ENCODE measurements at places on chromosomes 13 and 19.

- DNase-seq, result no peak
Measured at GRCh38 chr19:18300930-18301717, 19.7 kb upstream of the JUND start.

DNA sequence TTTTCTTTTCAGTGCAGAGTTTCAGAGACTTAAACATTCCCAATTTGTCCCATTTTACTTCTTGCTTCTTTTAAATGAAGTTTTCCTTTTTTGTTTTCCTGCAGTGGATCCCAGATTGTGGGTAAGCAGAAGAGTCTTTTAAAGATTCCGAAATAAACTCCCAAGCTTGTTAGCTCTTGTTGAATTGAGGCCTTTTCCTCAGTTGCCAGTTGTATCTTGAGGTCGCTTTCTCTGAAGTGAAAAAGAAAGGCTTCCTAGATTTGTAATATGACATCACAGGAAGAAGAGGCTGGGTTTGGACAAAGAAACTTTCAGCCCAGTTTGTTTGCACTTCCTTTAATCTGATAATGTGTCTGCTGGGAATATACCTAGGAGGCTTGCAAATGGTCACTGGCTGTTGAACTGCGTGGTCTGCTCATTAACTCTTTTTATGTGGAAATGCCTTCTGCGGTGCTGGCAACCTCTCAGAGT is at the start of gene LPAR6:
TSS of gene LPAR6 (minus strand) at position 233 of the 471 bp plus-strand sequence. CDS start 690 bp downstream, outside the sequence.
- no peak for DNase-seq

GRCh38 chr19:50567052-50567841 is 988 bp downstream of the LRRC4B start:
- DNase-seq, result no peak

DNA sequence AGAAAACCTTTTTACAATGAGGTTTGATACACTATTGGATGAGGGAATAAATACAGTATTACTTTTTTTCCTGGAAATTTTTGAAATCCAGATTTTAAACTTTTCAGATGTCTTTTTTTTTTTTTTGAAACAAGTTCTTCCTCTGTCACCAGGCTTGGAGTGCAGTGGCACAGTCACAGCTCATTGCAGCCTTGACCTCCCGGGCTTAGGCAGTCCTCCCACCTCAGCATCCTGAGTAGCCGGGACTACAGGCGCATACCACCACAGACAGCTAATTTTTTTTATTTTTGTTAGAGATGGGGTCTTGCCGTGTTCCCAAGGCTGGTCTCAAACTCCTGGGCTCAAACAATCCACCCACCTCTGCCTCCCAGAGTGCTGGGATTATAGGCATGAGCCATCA is 96.8 kb downstream of the RNF17 start:
- no peak for DNase-seq

GRCh38 chr13:69828527-69828926 is 279.1 kb upstream of the ATXN8OS start:
- no peak for DNase-seq

- DNase-seq, result no peak
Measured at GRCh38 chr13:98541701-98542203, 35.2 kb downstream of the STK24 start.

DNA sequence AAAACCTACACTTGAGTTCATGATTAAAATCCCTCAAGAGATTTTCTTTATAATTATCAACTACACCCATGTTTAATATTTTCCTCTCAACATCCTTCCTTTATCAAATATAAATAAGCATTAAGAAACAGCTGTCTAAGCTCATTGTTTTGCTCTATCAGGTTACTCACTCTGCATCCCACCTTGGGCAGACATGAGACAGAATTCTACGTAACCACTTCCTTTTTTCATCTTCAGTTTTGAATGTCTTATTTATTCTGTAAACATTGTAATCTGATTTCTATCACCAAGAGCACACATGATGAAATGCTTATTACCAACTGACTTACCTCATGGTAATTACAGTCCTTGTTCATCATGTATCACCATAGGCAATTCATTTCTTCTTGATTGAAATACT is 1256.6 kb upstream of the ATXN8OS start:
- DNase-seq, result no peak

DNA sequence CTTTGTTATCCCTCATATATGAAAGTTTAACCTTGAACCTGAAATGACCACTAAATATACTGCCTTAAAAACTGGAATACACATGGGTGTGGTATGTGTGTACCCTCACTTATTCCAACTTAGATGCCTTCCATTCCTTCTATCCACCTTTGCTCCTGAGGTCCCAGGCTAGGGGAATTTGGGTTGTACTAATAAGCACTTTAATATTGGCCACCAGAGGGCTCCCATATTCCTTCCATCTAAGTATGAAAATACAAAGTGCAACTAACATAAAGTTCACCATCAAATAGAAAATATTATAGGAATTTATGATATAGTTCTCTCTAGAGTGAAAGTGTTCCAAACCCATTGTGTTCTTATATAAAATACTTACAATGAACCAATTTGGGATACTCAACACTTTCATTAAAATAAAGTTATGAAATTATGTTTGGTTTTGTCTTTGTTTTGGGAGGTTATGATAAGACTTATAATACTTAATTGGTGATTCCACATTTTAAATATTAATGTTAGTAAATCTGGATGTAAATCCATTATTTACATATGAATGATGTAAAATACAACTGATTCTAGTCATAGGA is 62.3 kb downstream of the ITGBL1 start:
- DNase-seq, result no peak

- no peak for DNase-seq
Measured at GRCh38 chr13:98345107-98345935, 168.3 kb upstream of the RNF113B start.

GRCh38 chr13:110345701-110346100 is 38.6 kb downstream of the COL4A2 start:
- DNase-seq, result no peak

DNA sequence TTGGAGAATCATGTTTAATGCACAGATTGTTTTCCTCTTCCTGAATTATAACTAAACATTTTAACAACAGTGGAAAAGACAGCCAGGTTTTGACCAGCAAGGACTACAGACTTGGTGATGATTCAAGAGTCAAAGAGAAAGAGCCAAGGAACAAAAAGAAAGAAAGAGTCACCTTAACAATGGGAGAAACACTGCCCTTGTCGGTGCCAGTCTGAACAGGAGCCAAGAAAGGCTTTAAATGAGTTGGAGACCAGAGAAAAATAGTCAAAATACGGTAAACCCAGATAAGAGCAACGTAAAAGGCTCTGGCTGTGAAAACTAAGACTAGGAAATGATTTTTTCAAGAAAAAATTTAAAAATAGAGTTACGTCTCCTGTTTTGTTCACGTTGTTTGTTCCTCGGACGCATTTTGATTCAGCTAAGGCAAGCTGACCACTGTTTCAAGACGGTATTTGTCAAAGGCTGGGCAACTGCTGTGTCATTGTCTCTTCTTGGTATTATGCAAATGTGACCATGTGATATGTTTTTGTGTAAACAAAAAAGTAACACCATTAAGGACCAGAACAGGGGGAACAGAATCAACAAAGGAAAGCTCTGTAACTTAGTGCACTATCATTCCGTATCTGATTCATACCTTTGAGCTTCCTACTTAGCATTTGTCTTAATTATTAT is 634.5 kb downstream of the LIG4 start:
- DNase-seq, result no peak

- DNase-seq, result no peak
Measured at GRCh38 chr13:111422348-111422747, 101.9 kb downstream of the TEX29 start.
